ENCODE measurements at places on chromosomes 3 and 15.

DNA sequence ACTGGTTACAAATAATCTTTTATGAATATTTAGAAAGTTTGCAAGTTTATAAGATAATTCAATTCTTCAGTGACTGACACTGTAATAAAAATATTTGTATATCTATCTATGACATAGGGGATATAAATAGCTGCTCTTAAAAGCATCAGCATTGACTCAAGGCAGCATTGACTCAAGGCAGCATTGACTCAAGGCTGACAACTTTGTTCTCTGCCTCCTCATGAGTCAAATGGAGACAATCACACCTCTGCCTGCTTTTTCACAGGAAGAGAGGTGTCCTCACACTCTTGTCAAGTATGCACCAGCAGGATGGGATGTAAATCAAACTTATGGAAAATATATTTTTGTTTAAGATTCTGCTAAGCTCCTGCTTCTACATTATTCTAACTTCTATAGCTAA is 1173.1 kb downstream of the NSUN3 start:
- no peak overlapping the region for H3K4me3 ChIP-seq
- DNase-seq = no peak
- H3K27ac ChIP-seq = no peak overlapping the region
- no peaks in the 10 kb centered on the region for H3K27me3 ChIP-seq
- H3K36me3 ChIP-seq = no peaks in the 10 kb centered on the region
- no peaks in the 10 kb centered on the region for H3K4me1 ChIP-seq

DNA sequence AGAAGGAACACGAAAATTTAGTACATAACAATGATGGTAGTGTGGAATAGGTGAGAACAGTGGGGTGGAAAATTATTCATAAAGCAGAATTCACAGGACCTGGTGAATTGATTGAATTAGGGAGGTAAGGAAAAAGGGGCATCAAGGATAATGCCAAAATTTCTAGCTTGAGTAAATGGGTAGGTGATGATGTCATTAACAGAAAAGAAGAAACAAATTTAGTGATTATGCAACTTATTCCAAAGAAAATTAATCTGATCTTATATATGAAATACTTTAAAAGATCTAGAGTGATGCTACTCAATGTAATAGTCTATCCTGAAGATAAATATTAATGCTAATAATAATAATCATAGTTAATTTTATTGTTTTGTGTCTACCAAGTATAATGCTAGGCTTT is 544.6 kb upstream of the LMCD1 start:
- H3K4me3 ChIP-seq = no peak overlapping the region
- no peak overlapping the region for H3K27ac ChIP-seq
- no peaks in the 10 kb centered on the region for H3K36me3 ChIP-seq
- no peak for DNase-seq
- H3K27me3 ChIP-seq = no peaks in the 10 kb centered on the region
- H3K4me1 ChIP-seq = no peaks in the 10 kb centered on the region

DNA sequence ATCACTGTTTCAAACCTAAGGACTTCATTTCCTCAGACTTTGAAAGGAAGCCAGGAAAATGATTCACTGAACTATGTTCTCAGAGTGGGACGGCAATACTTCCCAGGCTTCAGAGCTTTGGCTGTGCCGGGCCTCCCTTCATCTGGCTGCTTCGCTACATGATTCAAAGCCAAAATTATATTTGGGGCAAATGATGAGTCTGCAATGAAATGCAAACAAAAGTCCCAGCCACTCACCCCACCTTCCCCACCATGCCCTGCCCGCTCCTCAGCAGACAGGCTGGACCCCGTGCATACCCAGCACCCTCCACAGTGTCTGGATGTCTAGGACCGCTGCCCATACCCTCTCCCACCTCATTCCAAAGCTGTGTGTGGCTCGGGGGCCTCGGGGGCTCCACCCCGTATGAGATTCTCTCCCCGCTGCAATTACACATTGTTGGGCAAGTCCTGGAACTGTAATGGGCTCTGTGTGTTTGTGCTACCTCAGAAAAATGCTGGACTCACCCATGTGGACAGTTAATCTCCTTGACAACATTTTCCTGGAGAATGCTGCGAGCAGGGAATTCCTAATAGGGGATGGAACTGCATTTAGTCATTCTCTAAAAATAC is 32.2 kb downstream of the ATP10A start:
- H3K4me3 ChIP-seq = no peak overlapping the region
- peaks cover 3% of the 10 kb centered on the region for H3K36me3 ChIP-seq
- no peak overlapping the region for H3K27ac ChIP-seq
- peaks cover 63% of the 10 kb centered on the region for H3K27me3 ChIP-seq

GRCh38 chr3:38650248-38650951 is 913 bp upstream of the SCN5A start:
- peaks cover 23% of the 10 kb centered on the region for H3K27me3 ChIP-seq
- H3K4me1 ChIP-seq = peaks cover 8% of the 10 kb centered on the region
- no peak for DNase-seq
- H3K27ac ChIP-seq = no peak overlapping the region

- peaks cover 23% of the 10 kb centered on the region for H3K36me3 ChIP-seq
- peaks cover 60% of the 10 kb centered on the region for H3K4me1 ChIP-seq
- DNase-seq = peak; percentile 80
- peak overlapping the region; percentile 93 for H3K27ac ChIP-seq
- no peaks in the 10 kb centered on the region for H3K27me3 ChIP-seq
- H3K4me3 ChIP-seq = peak overlapping the region; percentile 81
These were observed 57.0 kb downstream of the IQSEC1 start for GRCh38 chr3:13016083-13016720.

DNA sequence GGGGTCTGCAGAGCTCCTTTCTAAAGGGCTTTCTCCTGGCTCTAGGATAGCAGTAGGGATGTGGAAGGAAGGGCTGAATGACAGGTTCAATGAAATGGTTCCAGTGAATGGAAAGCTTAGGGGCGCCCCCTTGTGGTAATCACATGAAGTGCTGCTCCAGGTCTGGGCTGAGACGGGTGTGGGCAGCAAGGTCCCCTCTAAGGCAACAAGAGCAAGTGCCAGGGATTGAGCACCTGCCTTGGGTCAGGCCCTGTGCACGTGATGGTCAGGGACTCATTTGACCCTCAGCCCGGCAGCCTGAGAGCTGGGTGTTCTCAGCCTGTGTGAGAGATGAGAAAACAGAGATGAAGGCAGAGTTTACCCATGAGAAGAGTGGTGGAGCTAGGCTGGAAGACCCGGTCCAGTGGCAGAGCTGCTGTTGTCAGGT is 12.1 kb upstream of the CX3CR1 start:
- H3K27ac ChIP-seq = peak overlapping the region; percentile 91
- no peaks in the 10 kb centered on the region for H3K36me3 ChIP-seq
- H3K4me1 ChIP-seq = peaks cover 37% of the 10 kb centered on the region
- peaks cover 6% of the 10 kb centered on the region for H3K27me3 ChIP-seq
- DNase-seq = peak; percentile 64

DNA sequence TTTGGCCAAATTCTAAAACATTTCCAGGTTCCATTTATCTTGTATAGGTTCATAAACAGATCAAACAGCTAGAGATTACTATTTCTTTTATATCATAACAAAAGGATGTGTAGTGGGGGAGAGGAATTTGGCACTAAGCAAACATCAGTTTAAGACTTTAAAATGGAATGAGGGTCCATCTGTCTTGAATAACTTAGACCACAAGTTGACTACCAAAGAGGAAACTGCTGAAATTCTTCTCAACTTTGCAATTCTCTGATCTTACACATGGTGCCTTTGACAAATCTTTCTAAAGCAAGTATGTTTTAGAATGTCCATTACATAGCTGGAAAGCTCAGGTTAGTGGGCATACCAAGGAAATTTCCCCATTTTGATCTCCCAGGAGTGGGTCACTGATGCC is 140.5 kb upstream of the ADAMTS9 start:
- no peaks in the 10 kb centered on the region for H3K36me3 ChIP-seq
- H3K27ac ChIP-seq = no peak overlapping the region
- H3K27me3 ChIP-seq = no peaks in the 10 kb centered on the region
- no peaks in the 10 kb centered on the region for H3K4me1 ChIP-seq
- DNase-seq = no peak
- H3K4me3 ChIP-seq = no peak overlapping the region

- H3K4me1 ChIP-seq = peaks cover 14% of the 10 kb centered on the region
- no peak overlapping the region for H3K4me3 ChIP-seq
- no peak for DNase-seq
- no peaks in the 10 kb centered on the region for H3K27me3 ChIP-seq
These were observed 3.6 kb upstream of the PRRT3 start for GRCh38 chr3:9955611-9956352.

- H3K27me3 ChIP-seq = no peaks in the 10 kb centered on the region
- no peak overlapping the region for H3K4me3 ChIP-seq
- no peaks in the 10 kb centered on the region for H3K4me1 ChIP-seq
- H3K36me3 ChIP-seq = no peaks in the 10 kb centered on the region
These were observed 339.9 kb downstream of the CHL1 start for GRCh38 chr3:536417-536813.

- H3K27me3 ChIP-seq = peaks cover 47% of the 10 kb centered on the region
- H3K4me1 ChIP-seq = peaks cover 20% of the 10 kb centered on the region
- peaks cover 1% of the 10 kb centered on the region for H3K36me3 ChIP-seq
- peak; percentile 10 for DNase-seq
These were observed 1.3 kb downstream of the ADAMTS9 start for GRCh38 chr3:64686446-64686908.

DNA sequence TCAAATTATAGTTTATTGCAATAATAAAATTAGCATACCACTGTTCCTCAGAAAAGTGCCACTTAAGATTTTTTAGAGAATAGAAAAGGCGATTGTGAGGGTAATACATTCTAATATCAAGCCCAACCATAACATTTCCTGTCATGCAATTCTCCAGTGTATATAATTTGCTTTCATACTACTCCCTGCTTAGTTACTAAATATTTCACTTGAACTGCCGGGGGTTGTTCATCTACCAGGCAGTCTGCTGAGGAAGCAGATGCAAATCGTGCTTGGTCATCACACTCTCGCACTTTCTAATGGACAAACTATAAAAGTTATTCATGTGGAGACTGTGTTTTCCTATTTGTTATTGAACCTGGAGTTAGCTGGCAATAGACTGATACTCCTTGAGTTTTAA is 645.6 kb upstream of the CBLB start:
- no peak overlapping the region for H3K4me3 ChIP-seq
- H3K36me3 ChIP-seq = no peaks in the 10 kb centered on the region
- no peaks in the 10 kb centered on the region for H3K27me3 ChIP-seq

DNA sequence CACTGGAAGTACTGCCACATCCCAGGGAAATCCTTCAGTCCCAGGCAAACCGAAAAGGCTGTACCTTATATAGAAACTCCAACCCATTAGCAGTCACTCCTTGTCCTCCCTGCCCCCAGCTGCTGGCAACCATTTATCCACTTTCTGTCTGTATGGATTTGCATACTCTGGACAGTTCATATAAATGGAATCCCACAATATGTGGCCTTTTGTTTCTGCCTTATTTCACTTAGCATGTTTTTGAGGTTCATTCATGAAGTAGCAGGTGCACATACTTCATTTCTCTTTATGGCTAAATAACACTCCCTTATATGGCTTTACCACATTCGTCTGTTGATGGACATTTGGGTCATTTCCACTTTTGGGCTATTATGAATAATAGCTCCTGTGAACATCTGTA is 51.6 kb upstream of the CMTM8 start:
- H3K27ac ChIP-seq = no peak overlapping the region
- DNase-seq = no peak
- peaks cover 7% of the 10 kb centered on the region for H3K27me3 ChIP-seq
- H3K36me3 ChIP-seq = no peaks in the 10 kb centered on the region

DNA sequence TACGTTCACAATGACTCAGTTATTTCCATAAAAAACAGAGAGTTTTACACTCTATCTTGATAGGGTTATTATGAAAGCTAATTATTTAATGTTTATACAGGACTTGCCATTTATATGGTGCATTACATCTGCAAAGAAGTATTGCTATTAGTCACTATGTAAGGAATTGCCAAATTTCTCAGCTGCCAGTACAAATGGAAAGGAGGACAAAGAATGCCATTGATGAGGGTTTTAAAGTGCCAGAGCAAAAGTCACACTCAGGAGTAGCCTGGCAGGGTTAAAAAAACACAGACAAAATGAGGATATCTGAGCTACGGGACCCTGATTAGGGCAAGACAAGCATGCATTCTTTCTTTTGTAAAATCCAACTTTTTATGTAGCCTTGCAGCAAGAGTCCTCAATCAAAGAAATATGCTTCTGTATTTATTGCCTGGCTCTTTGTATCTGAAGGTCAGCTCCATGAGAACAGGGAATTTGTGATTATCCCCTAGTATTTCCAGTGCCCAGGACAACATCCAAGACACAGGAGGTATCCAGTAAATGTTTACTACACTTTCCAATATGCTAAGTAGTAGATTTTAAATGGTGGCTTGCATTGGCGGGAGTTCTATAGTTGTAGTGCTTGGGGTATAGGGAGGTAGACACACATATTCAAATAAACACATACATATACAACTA is 1013.6 kb downstream of the ROBO1 start:
- no peaks in the 10 kb centered on the region for H3K36me3 ChIP-seq
- DNase-seq = no peak
- H3K27me3 ChIP-seq = no peaks in the 10 kb centered on the region
- no peak overlapping the region for H3K4me3 ChIP-seq
- no peak overlapping the region for H3K27ac ChIP-seq

DNA sequence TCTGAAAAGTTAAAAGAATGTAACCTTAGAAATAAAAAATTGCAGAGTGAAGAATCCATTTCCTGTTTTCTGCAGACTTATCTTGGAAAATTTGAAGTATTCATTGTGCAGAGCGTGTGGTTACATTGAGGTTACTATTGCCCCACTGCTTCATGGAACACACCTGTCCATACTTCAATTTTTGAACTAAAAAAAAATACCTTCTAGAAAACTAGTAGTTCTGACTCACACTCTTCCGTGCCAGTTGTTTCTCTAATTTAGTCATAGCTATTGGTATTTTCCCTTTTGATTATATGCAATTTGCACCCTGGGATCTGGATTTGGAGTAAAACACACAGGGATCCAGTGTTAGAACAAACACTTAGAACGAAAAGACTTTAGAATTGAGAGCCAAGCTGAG is 111.8 kb upstream of the LYSMD4 start:
- peaks cover 7% of the 10 kb centered on the region for H3K36me3 ChIP-seq
- no peak overlapping the region for H3K27ac ChIP-seq
- no peak overlapping the region for H3K4me3 ChIP-seq

- peak overlapping the region; percentile 100 for H3K27ac ChIP-seq
- peak overlapping the region; percentile 100 for H3K4me3 ChIP-seq
- no peak for DNase-seq
- H3K36me3 ChIP-seq = peaks cover 18% of the 10 kb centered on the region
These were observed 884 bp upstream of the GLYCTK start for GRCh38 chr3:52286777-52287110.

DNA sequence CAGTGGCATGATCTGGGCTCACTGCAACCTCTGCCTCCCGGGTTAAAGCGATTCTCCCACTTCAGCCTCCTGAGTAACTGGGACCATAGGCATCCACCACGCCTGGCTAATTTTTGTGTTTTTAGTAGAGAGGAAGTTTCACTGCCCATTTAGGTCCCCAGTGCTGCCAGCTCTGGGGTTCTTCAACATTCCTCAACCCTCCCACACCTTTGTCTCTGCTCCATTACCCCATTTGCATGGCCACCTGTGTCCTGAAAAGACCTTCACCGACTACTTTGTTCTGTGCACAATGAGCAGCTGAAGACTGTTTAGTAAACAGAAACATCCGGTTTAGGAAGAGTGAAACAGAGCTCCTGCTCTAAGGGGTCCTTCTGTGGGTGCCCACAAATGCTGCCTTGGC is 92.0 kb downstream of the FAM43A start:
- H3K4me3 ChIP-seq = no peak overlapping the region
- no peaks in the 10 kb centered on the region for H3K4me1 ChIP-seq
- no peaks in the 10 kb centered on the region for H3K36me3 ChIP-seq
- no peak for DNase-seq
- H3K27ac ChIP-seq = no peak overlapping the region
- peaks cover 32% of the 10 kb centered on the region for H3K27me3 ChIP-seq

- no peak overlapping the region for H3K4me3 ChIP-seq
- H3K36me3 ChIP-seq = peaks cover 5% of the 10 kb centered on the region
- no peaks in the 10 kb centered on the region for H3K4me1 ChIP-seq
These were observed 44.0 kb downstream of the MFSD1 start for GRCh38 chr3:158845765-158846350.
